T-helper 2 cell treated with Interferon-gamma antibody and Interleukin-4, amounts not matched to agents 5 μg/mL and 100 μg/mL, for 36 hours (primary cell): ENCODE measurements at places on chromosomes 3 and 15.

DNA sequence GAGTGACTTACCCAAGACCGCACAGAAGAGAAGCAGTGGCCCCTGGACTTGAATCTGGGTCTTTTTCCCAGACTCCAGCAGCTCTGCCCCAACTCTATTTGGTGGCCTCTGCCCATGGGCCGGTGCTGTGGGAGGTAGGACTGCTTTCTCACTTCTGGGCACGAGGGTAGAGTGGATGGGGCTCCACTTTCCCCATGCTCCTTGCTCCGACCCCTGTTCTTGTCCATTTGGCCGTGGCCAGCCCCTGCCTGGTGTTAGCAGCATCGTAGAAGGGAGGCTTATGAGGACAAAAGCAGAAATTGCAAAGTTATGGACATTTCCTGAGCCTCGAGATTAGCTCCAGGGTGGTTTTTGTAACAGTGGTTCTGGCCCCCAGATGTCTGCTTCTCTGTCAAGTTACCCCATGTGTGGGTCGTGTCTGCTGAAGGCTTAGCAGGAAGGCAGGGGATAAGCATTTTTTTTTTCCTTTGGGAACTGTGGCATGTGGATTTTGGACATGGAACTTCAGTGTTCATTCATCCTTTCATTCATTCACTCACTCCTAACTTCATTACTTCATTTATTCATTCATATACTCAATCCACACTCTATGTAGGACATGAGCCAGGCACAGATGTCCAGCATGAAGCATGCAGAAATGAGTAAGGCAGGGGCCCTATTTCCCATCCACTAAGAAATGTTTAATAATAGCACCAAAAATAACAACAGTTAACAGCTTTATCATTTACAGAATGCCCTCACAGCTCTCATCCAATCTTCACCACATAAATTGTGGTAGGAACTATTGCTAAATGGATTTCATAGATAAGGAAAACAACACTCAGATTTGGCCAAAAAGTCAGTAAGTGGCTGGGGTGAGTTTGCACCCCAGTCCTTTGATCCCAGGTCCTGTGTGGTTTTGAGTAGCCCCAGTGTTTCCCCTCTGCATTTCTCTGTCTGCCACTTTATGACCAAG, 180.5 kb downstream of the OPA1 start:
- H3K4me1 ChIP-seq = peaks cover 9% of the 10 kb centered on the region
- DNase-seq = no peak
- no peak overlapping the region for H3K4me3 ChIP-seq
- peaks cover 19% of the 10 kb centered on the region for H3K27me3 ChIP-seq
- H3K36me3 ChIP-seq = no peaks in the 10 kb centered on the region

GRCh38 chr3:13092621-13093617, 19.7 kb upstream of the IQSEC1 start:
- no peak overlapping the region for H3K27ac ChIP-seq
- peaks cover 19% of the 10 kb centered on the region for H3K27me3 ChIP-seq
- H3K4me3 ChIP-seq = no peak overlapping the region

DNA sequence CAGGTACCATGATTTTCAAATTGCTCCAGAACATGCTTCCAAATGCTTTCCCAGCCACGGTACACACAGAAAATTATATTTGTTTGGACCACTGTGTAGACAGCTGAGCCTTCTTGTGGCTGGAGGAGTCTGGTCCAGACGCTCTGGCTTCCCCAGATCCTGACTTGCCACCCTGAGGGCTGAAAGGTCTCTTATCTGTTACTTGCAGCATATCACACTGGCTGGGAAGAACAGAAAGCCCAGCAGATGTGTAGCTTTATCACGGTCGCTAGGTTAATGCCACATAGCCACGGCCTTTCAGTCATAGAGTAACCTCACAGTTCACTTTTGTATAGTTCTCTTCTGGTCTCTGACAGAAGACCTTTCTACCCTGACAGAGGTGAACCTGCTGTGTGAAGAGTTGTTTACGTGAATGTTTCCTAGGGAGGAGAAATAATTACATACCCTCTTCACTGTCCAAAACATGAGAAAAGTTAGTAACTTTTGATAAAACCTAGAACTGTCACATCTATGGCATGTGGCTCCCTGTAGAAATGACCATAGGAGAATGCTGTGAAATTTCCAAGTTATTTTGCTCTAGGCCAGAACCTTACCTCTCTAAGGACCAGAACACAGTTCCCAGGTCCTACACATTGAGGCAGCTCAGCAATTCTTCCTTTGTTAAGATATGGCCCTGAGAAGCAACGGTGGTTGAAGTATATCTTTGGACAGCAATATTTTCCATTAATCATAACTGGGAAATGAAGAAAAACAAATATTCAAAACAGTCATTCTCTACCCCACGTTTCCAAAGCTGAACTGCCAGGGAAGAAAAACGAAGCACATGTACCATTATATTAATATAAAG, 15.8 kb upstream of the STIMATE start:
- peaks cover 26% of the 10 kb centered on the region for H3K36me3 ChIP-seq
- H3K4me1 ChIP-seq = no peaks in the 10 kb centered on the region
- no peaks in the 10 kb centered on the region for H3K27me3 ChIP-seq
- no peak overlapping the region for H3K4me3 ChIP-seq

GRCh38 chr3:159865041-159865579, 123.5 kb upstream of the IL12A start:
- H3K27me3 ChIP-seq = peaks cover 19% of the 10 kb centered on the region
- no peak overlapping the region for H3K4me3 ChIP-seq
- H3K36me3 ChIP-seq = no peaks in the 10 kb centered on the region

DNA sequence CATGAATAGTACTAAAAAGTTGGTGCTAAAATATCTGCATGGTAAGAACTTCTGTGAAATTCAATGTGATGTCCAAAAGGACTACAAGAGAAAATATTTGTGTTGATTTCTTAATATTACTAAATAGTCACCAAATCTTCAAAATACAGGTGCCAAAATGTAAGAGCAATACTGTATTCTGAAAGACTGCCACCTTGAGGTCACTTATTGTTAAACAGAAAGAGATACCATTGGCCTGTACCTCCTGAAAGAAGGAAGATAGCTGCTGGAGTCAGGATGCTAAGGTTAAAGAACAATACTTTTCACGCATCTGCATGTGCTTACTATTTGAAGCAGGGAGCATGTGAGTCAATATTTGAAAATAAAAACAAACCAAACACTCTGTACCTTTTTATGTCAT, 72.0 kb upstream of the LSAMP start:
- no peaks in the 10 kb centered on the region for H3K27me3 ChIP-seq
- H3K4me3 ChIP-seq = no peak overlapping the region
- DNase-seq = no peak
- no peaks in the 10 kb centered on the region for H3K4me1 ChIP-seq
- no peaks in the 10 kb centered on the region for H3K36me3 ChIP-seq

DNA sequence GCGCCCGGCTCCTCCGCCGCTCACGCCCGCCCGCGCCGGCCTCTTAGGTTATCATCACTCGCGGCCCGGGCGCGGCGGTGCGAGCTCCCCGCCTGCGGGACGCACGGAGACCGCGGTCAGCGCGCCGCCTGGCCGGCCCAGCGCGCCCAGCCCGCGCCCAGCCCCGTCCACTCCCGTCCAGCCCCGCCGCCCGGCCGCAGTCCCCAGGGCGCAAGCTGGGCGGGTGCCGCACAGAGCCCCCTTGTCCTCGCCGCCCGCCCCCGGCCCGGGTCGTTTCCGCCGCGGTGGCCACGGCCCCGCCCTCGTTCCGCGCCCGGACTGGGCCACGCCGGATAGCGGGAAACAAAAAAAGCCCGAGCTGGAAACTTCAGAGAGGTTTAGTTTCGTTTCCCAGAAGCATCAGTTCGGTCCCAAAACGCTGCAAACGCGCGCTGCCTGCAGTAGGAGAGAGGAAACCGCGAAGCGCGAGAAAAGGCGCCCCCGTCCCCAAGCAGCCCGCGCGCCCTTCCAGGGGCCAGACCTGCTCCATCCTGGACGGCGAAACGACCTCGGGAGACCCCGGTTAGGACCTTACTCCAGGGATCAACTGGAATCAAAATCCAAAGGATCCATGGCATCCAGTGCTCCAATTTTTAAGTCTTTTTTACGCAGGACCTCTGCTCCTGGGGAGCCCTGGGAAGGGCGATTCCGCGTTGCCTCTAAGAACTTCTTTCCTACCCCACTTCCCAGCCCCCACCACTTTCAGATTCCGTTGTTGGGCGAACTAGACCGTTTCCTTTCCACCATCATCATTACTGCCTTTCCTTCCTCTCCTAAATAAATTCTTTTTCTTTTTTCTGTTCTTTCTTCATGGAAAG, at the start of gene ATP10A:
ATP10A (minus strand) TSS at position 217 of the 857 bp plus-strand sequence. CDS start 231 bp downstream, outside the sequence.
- H3K36me3 ChIP-seq = peaks cover 30% of the 10 kb centered on the region
- H3K4me3 ChIP-seq = peak within 1 kb of the TSS; percentile 90
- peaks cover 3% of the 10 kb centered on the region for H3K27me3 ChIP-seq
- peak within 1 kb of the TSS; percentile 94 for H3K27ac ChIP-seq
- DNase-seq = peak; percentile 73

DNA sequence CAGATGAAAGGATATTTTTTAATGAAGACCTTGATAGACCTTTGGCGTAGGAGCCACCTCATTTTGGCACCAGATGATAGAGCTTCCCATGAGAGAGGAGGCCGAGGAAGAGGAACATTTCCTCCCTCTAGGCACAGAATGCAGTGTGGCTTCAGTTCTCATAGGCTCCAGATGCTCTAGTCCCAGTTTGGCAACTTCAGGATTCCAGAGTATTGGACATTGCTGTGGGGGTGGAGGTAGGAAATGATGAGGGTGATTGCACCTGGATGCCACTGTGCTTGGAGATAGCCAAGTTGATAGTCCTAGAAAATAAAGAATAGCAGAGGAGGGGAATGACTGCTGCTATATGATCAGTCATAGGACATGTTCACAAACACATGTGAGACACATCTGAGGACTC, 58.3 kb upstream of the KY start:
- no peak overlapping the region for H3K27ac ChIP-seq
- no peaks in the 10 kb centered on the region for H3K36me3 ChIP-seq
- H3K4me1 ChIP-seq = peaks cover 5% of the 10 kb centered on the region
- no peak overlapping the region for H3K4me3 ChIP-seq

- peaks cover 34% of the 10 kb centered on the region for H3K27me3 ChIP-seq
- DNase-seq = no peak
- H3K4me1 ChIP-seq = no peaks in the 10 kb centered on the region
- no peaks in the 10 kb centered on the region for H3K36me3 ChIP-seq
- no peak overlapping the region for H3K4me3 ChIP-seq
Measured at GRCh38 chr3:159886050-159886449, 102.6 kb upstream of the IL12A start.

GRCh38 chr3:71072287-71072686, 511.2 kb downstream of the FOXP1 start:
- no peaks in the 10 kb centered on the region for H3K27me3 ChIP-seq
- no peak overlapping the region for H3K4me3 ChIP-seq
- H3K36me3 ChIP-seq = peaks cover 8% of the 10 kb centered on the region
- H3K27ac ChIP-seq = no peak overlapping the region
- H3K4me1 ChIP-seq = peaks cover 45% of the 10 kb centered on the region

- no peaks in the 10 kb centered on the region for H3K4me1 ChIP-seq
- no peak for DNase-seq
- no peaks in the 10 kb centered on the region for H3K27me3 ChIP-seq
- no peak overlapping the region for H3K4me3 ChIP-seq
Measured at GRCh38 chr3:97662762-97663161, 101.8 kb upstream of the ARL6 start.

- DNase-seq = no peak
- no peaks in the 10 kb centered on the region for H3K4me1 ChIP-seq
- H3K27me3 ChIP-seq = peaks cover 34% of the 10 kb centered on the region
- H3K4me3 ChIP-seq = no peak overlapping the region
- H3K27ac ChIP-seq = no peak overlapping the region
- H3K36me3 ChIP-seq = no peaks in the 10 kb centered on the region
Measured at GRCh38 chr15:100968050-100968966, 49.2 kb downstream of the LRRK1 start.
